ENCODE measurements at places on chromosomes 7 and 10. TPM values are rescaled to one million over a fixed set of nuclear protein-coding genes. Genes with fewer than 3 reads are reported as not detected.

AIFM2 gene
- 22.9 TPM for total RNA-seq

GRCh38 chr7:111261496-111261895, 170.6 kb downstream of the LRRN3 start:
- H3K27ac ChIP-seq = no peak overlapping the region
- H3K36me3 ChIP-seq = no peaks in the 10 kb centered on the region
- DNase-seq = no peak
- no peak overlapping the region for H3K4me3 ChIP-seq

TDRD1 gene
- 5.3 TPM for total RNA-seq

GRCh38 chr7:81162234-81162633, 243.4 kb upstream of the SEMA3C start:
- H3K27me3 ChIP-seq = no peaks in the 10 kb centered on the region
- no peak overlapping the region for H3K4me3 ChIP-seq
- no peaks in the 10 kb centered on the region for H3K4me1 ChIP-seq
- H3K36me3 ChIP-seq = no peaks in the 10 kb centered on the region
- no peak overlapping the region for H3K27ac ChIP-seq
- no peak for DNase-seq

DNA sequence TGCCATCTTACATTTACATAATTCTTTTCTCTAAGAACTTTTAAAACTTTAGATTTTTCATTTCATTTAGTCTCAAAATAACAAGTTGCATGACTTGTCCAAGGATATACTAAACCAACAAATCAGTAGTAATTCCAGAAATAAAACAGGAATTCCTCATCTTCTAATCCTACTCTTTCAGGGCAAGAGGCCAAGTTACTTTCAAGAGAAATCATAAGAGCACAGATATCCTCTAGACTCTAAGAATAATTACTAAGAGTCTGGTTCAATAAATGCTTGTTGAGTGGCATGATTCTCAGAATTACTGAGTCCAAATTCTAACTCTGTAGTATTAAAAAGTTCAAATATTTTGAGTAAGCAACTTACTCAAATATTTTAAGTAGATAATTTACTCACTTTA, 12.9 kb downstream of the PDZD8 start:
- H3K4me3 ChIP-seq = no peak overlapping the region
- H3K27ac ChIP-seq = no peak overlapping the region

DNA sequence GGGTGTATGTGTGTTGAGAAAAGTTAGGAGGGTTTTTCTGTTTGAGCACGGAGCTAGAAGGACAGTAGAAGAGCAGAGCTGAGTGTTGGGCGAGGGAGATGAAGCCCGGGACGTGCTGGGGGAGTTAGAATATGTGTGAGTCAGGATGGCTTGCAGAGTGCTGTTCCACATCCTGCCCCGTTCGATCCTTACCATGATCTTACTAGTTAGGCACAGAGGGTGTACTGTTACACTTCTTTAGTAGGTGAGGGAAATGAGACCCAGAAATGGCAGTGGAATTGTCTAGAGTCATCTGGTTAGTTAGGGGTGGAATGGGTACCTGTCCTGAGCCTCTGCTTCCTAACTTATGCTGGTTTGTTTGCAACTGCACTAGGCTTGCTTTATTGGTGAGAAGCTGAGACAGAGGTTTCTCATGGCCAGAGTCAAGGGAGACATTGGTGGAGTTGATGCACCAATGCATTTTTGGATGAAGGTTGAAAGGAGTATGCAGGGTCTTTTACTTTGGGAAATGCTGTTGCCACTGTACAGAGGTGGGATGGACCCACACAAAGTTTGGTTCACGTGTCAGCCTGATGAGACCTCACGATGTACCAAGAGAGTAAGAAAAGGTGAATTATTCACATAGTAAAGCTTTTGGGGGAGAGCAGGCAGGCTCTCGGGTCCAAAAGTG, 42.4 kb downstream of the CCNY start:
- no peaks in the 10 kb centered on the region for H3K36me3 ChIP-seq
- H3K27ac ChIP-seq = peak overlapping the region; percentile 65
- no peak overlapping the region for H3K4me3 ChIP-seq
- no peak for DNase-seq

- H3K27ac ChIP-seq = peak overlapping the region; percentile 17
- H3K36me3 ChIP-seq = no peaks in the 10 kb centered on the region
- H3K4me1 ChIP-seq = no peaks in the 10 kb centered on the region
- no peak for DNase-seq
- no peaks in the 10 kb centered on the region for H3K27me3 ChIP-seq
Observed at GRCh38 chr10:59372543-59372942, 10.2 kb upstream of the FAM13C start.

SPDYE5 gene
- total RNA-seq = not detected

DNA sequence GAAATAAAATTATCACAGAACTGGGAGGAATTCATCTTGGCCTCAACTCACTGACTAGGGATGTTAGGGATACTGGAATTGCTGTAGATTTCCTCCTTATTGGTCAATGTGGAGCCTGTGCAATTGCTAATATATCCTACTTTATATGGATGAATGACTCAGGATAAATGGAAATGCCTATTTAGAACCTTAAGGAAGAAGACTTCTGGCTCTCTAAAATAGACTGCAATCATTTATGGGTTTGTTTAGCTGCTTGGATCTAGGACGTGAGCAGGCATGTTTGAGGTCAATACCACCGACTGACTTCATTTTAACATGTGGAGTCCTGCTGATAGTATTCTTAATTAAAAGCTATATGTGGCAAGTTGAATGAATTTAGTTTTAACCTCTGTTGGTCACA, 1040.1 kb upstream of the LRRN3 start:
- H3K4me3 ChIP-seq = no peak overlapping the region
- no peaks in the 10 kb centered on the region for H3K4me1 ChIP-seq
- no peak for DNase-seq
- no peaks in the 10 kb centered on the region for H3K27me3 ChIP-seq
- H3K27ac ChIP-seq = no peak overlapping the region

- no peaks in the 10 kb centered on the region for H3K27me3 ChIP-seq
- H3K36me3 ChIP-seq = no peaks in the 10 kb centered on the region
- no peak for DNase-seq
- H3K4me3 ChIP-seq = no peak overlapping the region
- peak overlapping the region; percentile 77 for H3K27ac ChIP-seq
- H3K4me1 ChIP-seq = no peaks in the 10 kb centered on the region
Observed at GRCh38 chr7:41870461-41871138, 167.7 kb upstream of the INHBA start.

DNA sequence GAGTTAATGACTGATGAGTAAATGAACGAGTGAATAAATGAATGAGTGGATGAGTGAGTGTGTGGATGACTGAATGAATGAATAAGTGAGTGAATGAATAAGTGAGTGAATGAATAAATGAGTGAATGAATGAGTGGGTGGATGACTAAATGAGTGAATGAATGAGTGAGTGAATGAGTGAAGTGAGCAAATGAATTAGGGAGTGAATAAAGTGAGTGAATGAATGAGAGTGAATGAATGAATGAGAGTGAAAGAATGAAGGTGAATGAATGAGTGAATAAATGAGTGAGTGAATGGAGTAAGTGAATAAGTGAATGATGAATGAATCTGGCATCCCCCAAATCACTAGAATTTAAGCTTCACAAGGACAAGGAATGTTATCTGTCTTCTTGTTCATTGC, 1253.0 kb downstream of the TYW1 start:
- no peak overlapping the region for H3K4me3 ChIP-seq
- no peaks in the 10 kb centered on the region for H3K27me3 ChIP-seq
- no peaks in the 10 kb centered on the region for H3K4me1 ChIP-seq

- no peak overlapping the region for H3K27ac ChIP-seq
- H3K4me1 ChIP-seq = no peaks in the 10 kb centered on the region
- no peaks in the 10 kb centered on the region for H3K36me3 ChIP-seq
- H3K4me3 ChIP-seq = no peak overlapping the region
- DNase-seq = no peak
- no peaks in the 10 kb centered on the region for H3K27me3 ChIP-seq
Observed at GRCh38 chr10:31103112-31103511, 71.4 kb upstream of the ZNF438 start.

EPHB4 gene
- 26.5 TPM for total RNA-seq

DNA sequence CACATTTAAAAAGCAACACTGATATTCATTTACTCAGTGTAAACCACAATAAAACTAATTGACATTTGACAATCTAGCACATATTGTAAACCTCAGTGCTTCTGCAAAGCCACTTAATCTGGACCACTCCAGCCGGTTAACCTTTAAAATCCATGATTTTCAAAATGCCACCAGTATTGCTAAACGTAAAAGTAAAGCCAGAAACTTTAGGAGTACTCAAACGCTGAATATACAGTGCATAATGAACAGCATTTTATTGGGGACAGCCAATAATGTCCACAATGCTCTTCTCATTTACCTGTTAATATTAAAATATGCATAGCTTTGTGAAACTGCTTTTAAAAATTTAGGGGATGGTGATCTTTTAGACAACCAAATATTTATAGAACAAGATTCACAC, 10.8 kb downstream of the HNRNPA2B1 start:
- H3K4me1 ChIP-seq = peaks cover 41% of the 10 kb centered on the region
- H3K27ac ChIP-seq = no peak overlapping the region
- H3K4me3 ChIP-seq = no peak overlapping the region
- H3K36me3 ChIP-seq = no peaks in the 10 kb centered on the region
- DNase-seq = no peak
